Femur (tissue), 1 donor: ENCODE measurements at places on chromosomes 12 and 14.
A peak's percentile ranks its signal among the peaks of the same experiment; 100 is the strongest.

GRCh38 chr12:14188744-14189143, 176.7 kb upstream of the ATF7IP start:
- no peak for DNase-seq

DNA sequence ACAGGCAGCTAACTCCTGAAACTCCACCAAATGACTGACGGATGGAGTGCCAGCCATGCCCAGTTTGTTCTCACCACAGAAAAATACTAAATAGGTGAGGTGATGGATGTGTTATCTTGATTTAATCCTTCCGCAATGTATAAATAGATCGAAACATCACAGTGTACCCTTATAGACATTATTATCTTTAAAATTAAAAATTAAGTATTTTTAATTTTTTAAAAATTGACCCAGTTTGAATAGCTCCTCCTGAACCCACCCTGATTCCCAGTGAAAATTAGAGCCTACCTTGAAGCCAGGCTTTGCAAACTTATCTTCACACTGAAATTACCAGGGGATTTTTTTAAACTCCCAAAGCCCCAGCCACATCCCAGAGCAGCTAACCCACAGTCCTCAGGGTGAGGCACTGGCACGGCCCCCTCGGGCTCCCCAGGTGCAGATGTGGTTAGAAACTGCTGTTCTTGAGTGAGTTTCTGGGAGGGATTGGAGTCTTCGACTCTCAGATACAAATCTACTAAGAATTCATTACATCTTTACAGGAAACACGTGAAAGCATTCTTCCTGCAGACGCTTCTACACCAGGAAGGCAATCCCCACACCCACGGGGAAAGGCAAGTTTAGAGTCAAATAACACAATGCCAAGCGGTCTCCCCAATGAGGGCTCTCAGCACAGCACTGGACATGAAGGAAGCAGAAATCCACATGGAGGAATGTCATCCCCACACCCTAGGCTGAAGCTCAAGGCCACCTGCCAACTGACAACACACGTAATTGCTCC, 126.4 kb downstream of the RIMBP2 start:
- DNase-seq = no peak

GRCh38 chr12:92927436-92928281, 1.4 kb downstream of the EEA1 start:
- no peak for DNase-seq

DNA sequence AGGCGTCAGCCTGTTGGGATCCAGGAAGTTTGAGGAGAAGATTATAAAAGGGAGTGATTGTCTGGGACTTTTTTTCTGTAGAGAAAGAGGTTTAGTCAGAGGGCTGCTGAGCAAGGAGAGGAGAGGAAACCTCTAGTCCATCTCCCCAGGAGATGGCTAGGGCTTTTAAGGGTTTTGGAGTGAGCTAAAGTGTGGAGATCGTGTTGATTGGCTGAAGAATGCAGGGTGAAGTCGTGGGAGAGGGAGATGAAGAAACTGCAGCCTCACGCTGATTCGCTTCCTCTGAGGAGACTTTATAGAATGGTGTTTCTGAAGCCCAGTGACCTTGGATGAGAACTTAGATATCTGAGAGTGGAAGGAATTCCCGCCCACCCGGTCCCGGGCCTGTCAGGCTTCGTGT, 193.7 kb upstream of the PWP1 start:
- peak; percentile 5 for DNase-seq

- DNase-seq = no peak
These were observed 138.1 kb downstream of the BCL11B start for GRCh38 chr14:99133636-99134515.

DNA sequence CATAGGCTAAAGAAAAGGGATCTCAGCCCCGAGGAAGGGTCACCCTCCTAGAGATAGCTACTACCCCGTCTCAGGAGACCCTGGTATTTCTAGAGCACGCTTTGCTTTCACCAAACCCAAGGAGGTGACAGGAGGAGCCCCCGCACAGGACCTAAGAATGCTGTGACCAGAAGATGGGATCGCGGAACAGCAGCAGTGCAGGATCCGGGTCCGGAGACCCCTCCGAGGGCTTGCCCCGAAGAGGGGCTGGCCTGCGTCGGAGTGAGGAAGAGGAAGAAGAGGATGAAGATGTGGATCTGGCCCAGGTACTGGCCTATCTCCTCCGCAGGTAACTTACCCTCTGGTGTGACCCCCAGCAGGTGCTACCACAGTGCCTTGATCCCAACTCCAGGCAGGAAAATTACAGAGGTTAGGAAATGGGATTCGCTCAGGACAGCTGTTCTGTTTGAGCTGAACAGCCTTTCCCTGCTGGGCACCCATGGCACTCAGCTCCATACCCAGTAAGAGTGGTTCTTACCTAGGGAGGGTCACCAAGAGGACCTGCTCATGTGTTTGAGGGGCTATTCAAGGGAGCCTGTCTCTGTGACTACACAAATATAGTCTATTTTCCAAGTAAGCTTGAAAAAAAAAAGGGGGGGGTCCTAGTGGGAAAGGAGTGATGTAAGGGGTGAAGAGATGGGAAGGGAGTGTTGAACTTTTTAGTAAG, 826 bp upstream of the NRL start:
- DNase-seq = no peak

- DNase-seq = no peak
These were observed 27.6 kb downstream of the TSPAN11 start for GRCh38 chr12:30953951-30954751.

- DNase-seq = no peak
These were observed 16.2 kb downstream of the ACIN1 start for GRCh38 chr14:23078692-23079116.

DNA sequence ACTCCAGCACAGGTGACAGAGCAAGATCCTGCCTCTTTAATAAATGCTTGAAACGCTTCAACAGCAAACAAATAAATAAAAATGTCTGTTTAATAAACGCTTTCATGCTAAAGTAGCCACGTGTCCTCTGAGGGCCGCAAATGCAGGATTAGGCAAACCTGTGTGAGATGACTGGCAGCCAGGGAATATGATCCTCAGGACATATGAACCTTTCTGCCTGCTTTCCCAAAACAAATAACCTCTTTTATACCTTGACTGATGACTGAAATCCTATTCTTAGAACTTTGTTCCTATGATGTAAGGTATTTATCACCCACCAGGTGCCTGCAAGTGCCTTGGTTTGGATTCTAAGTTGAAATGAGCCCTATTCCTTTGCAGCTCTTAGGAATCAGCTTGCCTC, 14.5 kb upstream of the FLVCR2 start:
- no peak for DNase-seq

DNA sequence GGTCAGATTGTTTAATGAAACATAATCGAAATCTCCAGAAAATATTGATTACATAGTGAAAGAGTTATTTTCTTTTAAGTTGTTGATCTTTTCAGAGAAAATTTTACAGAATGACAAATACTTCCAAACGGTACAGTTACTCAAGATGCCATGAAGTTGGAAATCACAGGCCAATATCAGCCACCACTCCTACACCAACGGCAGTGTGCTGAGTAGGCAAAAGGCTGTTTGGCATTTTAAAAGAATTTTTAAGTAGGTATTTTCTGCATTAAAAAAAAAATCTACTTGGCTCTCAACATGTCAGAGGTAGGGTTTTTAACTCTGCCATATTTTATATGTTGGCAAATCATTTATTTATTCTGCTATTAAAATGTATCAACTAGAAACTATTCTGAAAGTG, 21.7 kb downstream of the SLC38A4 start:
- DNase-seq = no peak
